ENCODE measurements at places on chromosomes 3 and 15.

DNA sequence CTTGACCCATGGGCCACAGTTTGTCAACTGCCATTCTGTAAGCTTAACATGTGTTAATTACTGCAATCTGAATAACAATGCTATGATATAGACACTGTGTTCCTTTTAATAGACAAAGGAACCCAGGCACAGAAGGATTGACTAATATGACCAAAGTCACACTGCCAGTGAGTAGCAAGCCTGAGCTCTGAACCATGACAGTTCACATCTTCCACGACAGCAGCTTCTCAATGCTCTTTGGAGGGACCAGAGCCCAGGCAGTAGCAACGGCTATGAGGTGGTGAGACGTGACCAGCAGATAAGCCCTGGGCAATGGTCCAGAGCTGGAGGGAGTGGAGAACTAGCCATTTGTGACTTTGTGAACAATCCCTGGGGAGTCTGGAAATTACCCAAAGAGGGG is 19.4 kb downstream of the CA12 start:
- DNase-seq: no peak

DNA sequence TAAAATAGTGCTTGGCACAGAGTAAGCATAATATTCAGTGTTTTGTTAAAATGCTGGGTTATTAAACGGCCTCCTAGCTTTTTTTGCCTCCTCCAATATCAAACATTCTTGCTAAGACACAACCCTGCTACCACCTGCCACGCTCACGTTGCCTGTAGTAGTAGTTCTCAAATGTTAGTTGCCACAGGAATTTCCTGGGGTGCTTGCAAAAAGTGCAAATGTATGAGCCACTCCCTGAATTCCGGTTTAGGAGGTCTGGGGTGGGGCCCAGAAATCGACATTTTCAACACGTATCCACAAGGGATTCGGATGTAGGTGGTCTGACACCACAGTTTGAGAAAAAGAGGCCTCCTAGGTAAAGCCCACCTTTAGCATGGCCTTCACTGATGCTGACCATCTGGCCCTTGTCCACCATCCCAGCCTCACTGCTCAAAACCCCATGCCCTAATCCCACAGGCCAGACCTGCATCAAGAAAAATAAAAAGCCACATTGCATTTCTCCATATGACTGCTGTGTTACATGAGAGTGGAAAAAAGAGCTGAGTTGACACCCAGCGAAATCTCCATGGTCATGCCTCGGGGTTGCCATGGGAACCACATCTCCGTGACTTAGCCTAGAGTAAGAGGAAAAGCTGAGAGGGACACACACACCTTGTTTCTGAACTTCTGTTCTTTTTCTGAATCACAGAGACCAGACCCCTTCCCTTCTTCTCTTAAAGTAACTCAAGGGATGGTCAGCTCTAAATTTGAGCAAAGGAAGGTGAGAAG is 116.4 kb upstream of the HES1 start:
- DNase-seq: peak; percentile 27

DNA sequence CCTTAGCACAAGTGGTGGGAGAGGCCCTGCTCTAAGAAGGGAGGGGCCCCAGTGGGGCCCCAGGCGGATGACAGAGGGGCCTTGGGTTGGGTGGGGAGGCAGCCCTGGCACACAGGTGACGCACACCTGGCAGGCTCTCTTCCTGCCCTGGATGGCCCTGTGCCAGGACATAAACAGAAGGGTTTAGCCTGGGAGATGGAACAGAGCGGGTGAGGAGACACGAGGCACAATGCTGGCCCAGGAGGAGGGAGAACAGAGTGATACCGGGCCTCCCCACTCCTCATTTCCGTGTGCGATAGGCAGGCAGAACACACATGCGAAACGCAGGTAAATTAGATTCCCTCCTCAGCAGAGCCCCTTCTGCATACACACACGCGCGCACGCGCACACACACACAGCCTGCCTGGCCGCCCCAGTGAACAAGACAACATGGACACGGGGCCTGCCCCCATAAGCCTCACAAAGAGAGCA is 39.8 kb downstream of the IDH2 start:
- DNase-seq: no peak

- DNase-seq: no peak
Observed at GRCh38 chr3:156551746-156552145, 3.2 kb downstream of the SSR3 start.

GRCh38 chr15:59388670-59389069 is 16.0 kb upstream of the MYO1E start:
- no peak for DNase-seq

GRCh38 chr3:181696626-181697230 is 15.0 kb upstream of the SOX2 start:
- DNase-seq: no peak

- DNase-seq: no peak
Observed at GRCh38 chr3:175005193-175005592, 146.1 kb downstream of the NAALADL2 start.

- no peak for DNase-seq
Observed at GRCh38 chr3:40532252-40532651, 7.5 kb downstream of the ZNF621 start.

- DNase-seq: no peak
Observed at GRCh38 chr3:143952569-143953072, 19.0 kb upstream of the DIPK2A start.

Measured in SJCRH30 (cell line).